ENCODE measurements at places on chromosomes 1 and 21. TPM values are rescaled to one million over a fixed set of nuclear protein-coding genes. Genes with fewer than 3 reads are reported as not detected.

- DNase-seq: no peak
Measured at GRCh38 chr1:211965108-211965805, 70.1 kb downstream of the INTS7 start.

DNA sequence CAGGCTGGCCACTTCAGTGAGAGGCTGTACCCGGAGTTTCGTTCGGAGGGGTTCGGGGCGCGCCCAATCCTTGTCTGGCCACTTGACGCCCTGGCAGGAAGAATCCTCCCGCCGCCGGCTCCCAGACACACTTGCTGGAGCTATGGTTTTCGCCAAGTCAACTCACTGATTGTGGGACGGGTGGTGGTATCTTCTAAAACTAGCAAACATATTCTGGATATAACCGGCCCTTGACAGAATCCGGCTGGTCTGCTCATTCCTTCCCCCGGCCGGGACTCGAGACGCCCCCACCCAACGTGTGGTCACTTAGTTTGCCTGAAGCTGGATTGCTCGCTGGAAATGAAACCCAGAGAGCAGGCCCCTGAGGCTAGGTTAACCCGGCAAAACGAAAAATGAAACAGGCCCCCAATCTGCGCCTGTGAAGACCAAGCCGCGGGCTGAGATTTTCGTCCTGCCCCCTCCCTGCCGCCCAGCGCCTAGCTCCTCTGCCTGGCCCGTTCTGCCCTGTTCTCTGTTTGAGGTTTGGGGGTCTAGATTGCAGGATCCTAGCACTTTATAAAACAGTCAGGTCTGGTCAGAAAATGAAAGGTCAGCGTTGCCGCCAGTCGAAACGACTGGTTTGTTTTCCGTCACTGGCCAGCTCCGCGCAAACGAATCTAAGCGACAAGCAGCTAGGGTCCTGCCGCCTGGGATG lies 4.6 kb downstream of the GFI1 start:
- no peak for DNase-seq

- DNase-seq: no peak
Measured at GRCh38 chr1:154445040-154445472, 39.9 kb downstream of the IL6R start.

DNA sequence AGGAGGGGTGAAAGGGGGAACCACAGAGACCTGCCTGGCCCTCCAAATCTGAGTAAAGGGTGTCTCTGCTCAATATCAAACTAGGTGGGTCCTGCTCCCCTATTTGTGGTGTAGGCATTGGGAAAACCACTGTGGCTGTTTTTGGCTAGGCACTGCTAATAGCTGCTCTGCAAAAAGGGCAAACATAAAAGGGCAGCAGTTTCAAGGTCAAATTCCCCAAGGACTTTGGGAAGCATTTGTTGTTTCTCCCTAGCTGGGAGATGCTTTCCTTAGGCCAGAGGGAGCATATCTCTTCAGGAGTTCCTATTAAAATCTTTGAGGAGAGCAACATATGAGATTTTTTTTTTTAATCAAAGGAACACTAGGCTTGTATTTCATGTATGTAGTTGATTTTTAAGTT lies 2.4 kb downstream of the C1orf162 start:
- DNase-seq: no peak

GRCh38 chr1:29452463-29453230 lies 216.3 kb downstream of the PTPRU start:
- no peak for DNase-seq

DNA sequence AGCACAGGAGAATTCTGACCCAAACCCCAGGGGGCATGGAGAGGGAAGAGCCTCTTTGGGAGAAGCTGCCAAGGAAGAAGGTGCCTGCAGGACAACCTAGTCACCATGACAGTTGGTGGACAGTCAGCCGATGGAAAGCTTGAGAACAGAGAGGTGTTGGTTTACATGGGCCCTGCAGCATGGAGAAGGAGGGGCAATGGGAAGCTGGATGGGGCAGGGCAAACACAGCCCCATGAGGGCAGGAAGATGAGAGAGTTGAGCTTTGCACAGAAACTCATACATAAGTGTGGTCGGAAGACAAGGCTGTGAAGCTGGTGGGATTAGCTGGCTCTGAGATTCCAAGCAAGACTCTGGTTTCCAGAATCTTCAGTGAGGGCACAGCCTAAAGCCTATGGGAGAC lies 6.6 kb upstream of the SLC5A9 start:
- DNase-seq: no peak

DDX59 gene
- 14.9 TPM for total RNA-seq

KRTAP20-3 gene
- total RNA-seq: not detected

FHAD1 gene
- total RNA-seq: 2.4 TPM

ODR4 gene
- 21.6 TPM for total RNA-seq

Measured in upper lobe of right lung (tissue), 1 donor.